ENCODE measurements at places on chromosomes 7 and 10.

- peak; percentile 45 for DNase-seq
These were observed 293.9 kb downstream of the SNX13 start for GRCh38 chr7:17646253-17646956.

DNA sequence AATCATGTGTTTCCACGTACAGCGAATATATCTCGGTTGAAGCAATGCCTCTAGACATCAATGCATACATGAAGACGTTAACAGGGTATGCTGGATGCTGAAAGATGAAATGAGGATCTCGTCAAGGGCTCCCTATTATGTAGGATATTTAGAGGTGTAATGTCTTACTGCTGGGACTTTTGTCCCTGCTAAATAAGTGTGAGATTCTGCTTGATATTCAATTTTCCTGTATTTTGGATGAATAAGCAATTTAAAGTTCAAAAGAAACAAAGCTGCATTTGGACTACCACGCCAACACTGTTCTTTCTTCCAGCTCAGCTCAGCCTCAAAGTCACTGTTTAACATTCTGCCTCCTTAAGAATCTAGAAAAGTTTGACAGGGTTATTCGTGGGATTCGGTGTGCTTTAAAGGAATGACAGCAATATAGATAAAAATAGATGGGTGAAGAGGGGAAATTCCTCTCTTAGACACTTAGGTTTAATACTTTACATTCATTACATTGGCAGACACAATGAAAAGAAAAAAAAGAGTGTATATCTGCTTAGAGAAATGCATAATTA, 110.1 kb upstream of the RHEB start:
- no peak for DNase-seq

GRCh38 chr10:73000973-73001372, 46.4 kb upstream of the PLA2G12B start:
- DNase-seq = no peak

- DNase-seq = no peak
These were observed 514.3 kb upstream of the ADARB2 start for GRCh38 chr10:2251631-2252030.

DNA sequence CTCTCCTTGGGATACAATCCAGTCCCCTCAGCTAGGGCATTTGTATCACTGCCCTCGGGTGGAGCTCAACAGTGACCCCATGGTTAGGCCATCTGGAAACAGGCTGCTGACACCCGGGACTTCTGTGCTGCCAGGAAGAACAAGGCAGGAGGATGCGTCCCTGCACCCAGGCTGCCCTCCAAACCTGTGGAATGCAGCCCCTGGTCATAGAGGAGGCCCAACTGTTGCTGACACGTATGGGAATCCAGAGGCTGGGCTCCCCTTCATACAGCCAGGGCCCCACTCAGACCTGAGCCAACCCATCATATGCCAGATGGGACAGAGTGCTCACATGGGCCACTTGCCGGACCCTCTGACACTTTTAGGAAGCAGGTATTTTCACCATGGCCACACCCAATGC, 45.5 kb upstream of the SRGN start:
- DNase-seq = no peak

Measured in dermis blood vessel endothelial cell (primary cell).